Inflammatory macrophage (primary cell): ENCODE measurements at places on chromosomes 4 and X.
A peak's percentile ranks its signal among the peaks of the same experiment; 100 is the strongest.

DNA sequence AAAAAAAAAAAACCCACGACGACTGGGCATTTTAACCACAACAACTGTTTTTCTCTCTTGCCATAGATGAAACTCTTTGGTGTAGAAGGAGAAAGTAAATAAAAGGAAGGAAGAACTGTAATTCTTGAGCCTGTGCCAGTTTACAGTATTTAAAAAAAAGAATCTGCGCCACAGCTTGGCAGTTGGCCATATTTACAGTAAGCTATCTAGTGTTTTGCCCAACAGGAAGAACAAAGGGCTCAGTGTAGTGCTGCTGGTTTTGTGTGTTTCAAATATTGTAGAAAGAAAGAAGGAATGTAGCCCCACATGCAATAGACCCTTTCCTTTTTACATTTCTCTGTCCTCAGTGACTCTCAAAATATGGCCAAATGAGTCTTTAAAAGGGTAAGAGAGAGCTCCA is 66.1 kb downstream of the NR3C2 start:
- peak; percentile 69 for DNase-seq

DNA sequence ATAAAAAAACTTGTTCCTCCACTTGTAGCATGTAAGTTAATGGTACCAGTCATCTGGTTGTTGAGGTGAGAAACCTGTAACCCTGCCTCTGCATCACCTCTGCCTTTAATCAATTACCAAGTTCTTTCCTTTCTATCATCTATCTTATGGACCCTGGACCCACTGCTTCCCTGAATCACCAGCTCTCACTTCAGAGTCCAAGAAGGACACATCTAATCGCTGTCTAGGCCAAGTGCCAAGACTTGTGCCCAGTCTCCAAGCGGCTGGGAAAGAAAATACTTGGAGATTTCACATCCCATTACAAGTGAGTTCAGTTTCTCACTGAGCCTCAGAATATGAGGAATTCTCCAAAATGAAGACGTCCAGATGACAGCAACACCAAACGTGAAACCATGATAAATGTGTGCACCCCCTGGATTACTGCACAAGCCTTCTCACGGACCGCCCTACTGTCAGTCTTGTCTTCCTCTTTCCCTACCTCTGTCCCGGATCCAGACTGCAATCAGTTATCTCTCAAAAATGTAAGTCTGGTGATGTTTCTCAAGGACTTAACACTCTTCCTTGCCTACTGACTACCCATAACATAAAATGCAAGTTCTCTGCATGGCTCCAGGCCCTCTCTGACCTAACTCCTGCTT is 10.4 kb downstream of the PALLD start:
- peak; percentile 18 for DNase-seq

- DNase-seq: no peak
Observed at GRCh38 chr4:124030147-124030546, 633.6 kb downstream of the SPRY1 start.

GRCh38 chr4:107247738-107248137 is 211.6 kb upstream of the DKK2 start:
- no peak for DNase-seq

DNA sequence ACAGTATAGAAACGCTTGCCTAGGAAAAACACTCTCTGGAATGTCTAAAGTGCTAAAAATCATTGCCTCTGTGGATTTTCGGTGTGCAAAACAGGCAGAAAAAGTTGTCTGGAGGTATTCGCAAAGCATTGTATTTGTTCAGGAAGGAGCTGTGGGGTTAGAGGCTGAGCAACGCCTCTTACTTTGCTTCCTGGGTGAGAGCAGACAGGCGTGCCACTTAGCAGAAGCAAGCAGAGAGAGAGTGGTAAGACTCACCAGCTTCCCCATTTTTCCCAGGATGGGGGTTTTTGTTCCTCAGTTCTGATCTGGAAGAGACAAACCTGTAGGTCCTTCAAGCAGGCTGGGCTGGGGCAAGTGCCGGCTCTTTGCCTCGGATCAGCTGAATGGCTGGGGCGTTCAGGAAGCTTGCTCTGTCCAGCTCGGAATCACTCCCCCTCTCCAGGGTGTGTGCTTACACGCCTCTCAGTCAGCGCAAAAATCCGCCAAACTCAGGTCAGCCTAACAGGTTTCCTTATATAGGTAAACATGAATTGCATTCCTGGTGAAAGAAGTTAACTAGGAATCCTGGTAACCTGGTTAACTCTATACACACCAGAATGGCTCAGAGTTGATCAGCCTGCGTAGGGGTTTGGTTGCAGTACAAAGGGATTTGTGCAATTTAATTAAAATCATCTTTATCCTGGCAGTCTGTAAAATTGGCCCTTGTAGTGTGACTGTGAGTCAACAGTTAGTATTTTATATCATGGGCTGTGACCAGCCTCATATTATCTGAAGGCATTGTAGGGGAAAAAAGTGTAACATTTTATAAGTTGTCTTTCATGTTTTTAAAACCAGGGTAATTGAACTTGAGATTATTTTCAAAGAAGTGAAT is 213.1 kb upstream of the MID1 start:
- DNase-seq: peak; percentile 5

DNA sequence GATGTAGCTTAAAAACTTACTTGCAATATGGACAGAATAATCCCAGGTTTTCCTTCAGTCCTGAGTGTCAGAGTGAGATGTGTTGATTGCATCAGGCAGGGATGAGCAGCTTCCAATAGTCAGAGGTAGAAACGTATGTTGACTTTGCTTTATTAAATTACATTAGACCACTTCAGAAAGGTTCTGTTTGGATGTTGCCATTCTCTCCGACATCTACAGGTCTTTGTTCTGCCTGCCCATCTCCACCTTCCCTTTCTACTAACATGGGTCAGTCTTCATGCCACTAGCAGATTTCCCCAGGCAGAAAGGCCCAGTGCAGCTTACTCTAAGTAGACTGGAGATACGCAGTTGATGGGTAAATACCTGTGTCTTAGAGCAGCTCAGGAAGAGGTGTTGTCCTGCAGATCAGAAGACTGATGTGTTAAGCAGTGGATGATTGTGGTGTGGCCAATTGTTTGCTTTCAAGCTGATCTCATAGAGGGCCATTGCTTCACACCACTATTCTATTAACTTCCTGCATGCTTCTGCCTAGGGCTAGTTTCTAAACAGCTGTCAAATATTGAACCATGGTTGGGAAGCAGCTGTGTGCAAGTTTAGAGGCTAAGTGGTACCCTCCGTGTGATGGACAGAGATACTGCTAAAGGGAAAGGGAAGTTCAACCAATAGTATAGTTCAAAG is 1.8 kb downstream of the FRMPD4 start:
- DNase-seq: no peak

- no peak for DNase-seq
Observed at GRCh38 chr4:182764642-182765041, 152.5 kb downstream of the DCTD start.

DNA sequence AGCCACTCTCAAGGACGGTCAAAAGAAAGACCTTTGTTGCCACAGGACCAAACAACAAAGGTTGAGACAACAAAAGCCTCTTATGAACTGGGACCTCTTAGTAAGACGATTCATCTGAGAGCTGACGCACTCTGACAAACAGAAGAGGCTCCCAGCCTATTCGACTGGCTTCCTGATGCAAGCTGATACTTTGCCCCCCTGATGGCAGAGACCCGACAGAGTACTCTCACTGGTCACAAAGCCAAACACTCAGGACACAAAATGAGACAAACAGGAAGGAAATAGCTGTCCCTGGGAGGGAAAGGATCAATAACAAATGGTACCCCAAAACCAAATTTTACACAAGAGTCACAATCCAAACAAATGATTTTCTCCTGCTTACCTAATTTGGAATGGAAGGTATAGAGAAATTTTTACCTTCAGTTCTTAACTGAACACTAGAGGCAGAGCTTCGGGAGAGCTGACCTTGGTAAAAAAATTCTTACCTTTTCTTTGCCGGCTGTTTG is 75.2 kb upstream of the PLAC8 start:
- DNase-seq: no peak
